Stimulated activated naive CD4-positive, alpha-beta T cell (primary cell): ENCODE measurements at places on chromosomes 11 and 22.

- no peak for DNase-seq
These were observed 66.2 kb upstream of the NECTIN1 start for GRCh38 chr11:119795231-119795630.

DNA sequence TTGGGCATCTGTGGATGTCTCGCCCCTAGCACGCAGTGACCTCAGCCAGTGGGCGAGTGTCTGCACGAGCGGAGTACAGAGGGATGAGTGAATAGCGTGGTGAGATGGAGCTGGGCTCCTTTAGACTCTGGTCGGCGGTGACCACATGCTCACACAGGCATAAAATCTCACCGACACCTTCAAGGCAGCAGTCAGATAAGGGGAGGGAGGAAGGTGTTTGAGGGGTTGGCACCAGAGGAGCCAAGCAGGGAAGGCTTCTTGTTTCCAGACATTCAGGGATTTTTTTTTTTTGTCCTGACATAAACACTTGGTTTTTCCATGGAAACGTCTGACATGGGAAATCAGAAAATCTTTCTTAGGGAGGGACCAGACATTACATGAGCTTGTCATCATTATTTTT is 35.8 kb downstream of the GRIK4 start:
- no peak for DNase-seq

DNA sequence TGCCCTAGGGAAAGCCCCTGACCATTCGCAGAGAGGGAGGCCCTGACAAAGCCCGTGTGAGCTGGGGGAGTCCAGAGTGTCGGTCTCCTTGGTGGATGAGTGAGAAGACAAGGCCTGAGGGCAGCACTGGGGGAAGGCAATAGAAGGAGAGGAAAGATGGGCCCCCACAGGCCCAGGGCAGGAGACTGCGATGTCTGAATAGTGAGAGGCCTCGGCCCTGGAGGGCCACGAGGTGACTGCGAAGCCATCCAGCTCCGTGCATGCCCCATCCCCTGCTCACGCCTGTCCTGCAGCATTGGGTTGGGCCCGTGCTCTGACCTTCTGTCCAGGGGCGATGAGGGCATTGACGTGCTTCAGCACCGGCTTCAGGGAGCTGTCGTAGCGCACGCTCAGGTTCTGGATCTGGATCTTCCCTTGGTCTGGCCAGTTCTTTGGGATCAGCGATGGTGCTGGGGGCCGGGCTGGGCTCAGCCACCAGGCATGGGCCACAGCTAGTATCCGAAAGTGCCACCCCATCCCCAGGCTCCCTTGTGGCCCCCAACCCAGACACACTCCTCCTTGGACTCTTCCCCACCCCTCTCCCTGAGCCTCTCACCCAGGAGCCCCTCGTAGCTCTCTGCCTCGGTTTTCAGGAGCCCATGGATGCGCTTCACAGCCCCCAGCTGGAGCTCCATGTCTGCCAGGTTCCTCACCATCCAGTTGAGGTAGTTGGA is 8.3 kb upstream of the KCNJ11 start:
- no peak for DNase-seq

GRCh38 chr22:38246692-38247091 is 26.1 kb downstream of the TMEM184B start:
- no peak for DNase-seq

- no peak for DNase-seq
These were observed 200.0 kb downstream of the AASDHPPT start for GRCh38 chr11:106277484-106277883.

DNA sequence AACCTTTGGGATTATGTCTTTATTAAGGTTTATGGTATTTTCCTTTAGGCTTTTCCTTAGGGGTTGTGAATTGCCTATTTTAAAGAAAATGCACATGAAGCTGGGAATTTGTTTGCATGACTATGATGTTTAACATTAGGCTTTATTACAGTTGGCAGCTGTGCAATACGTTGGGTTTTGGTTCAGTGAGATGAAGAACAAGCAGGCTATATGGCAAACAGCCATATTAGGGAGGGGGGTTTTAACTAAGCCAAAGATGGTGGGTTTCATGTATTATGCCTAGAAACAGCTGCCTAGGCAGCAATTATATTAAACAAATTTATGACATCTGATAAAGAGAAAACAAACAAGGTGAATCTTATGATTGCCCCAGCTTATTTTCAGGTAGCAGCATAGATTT is 880.8 kb downstream of the FAM181B start:
- DNase-seq: no peak

- DNase-seq: no peak
These were observed 132.3 kb downstream of the TRIM44 start for GRCh38 chr11:35794850-35795249.

- peak; percentile 3 for DNase-seq
These were observed 364.2 kb downstream of the TENM4 start for GRCh38 chr11:79076526-79077115.

DNA sequence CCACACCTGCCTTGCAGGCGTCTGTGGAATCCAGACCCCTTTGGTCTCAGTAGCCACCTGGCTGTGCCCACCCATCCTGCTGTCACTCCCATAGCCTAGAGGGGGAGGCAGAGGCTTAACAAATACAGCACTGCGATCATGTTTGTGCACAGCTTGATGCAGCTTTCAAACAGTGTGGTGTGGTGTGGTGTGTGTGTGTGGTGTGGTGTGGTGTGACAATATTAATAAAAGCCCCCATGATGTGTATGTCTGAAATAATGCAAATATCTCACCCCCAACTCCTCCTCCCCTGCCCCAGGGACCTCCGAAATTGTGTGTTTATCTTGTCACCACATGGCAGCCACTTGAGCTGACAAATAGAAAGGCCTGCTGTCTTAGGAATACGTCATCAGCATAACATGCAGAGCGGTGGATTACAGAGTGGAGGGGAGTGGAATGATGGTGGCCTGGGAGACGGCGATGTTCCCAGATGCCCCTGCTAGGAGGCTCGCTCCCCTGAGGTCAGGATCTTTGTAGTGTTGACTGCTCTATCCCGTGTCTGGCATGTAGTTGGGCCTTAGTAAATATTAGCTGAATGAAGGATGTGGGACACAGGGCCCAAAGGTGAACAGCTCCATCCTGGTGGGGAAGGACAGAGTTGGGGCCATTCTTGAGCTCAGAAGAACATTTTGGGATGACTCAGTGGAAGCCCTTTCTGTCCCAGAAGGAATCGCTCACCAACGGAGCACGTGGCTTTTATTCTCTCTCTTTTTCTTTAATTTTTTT is 2.8 kb downstream of the PDXP start:
- DNase-seq: no peak

DNA sequence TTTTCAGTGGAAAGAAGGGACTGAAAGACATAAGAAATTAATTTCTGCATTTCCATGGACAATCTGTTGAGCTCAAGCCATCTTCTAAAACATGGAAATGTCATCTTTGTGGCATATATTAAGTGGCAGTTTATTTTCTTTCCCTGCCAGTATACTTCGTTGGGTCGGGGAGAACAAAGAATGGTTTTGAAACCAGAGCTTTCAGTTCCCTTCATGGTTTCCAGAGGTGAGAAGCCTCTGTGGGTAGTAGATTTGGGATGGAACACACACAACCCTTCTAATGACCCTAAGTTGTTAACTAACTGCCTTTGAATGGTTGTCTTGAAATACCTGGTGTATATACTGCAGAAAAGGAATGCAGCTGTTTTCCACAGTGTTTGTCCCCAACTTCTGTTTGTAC is 17.6 kb upstream of the GAS2L1 start:
- no peak for DNase-seq

- DNase-seq: no peak
These were observed 2.0 kb downstream of the PACS1 start for GRCh38 chr11:66072081-66072480.

DNA sequence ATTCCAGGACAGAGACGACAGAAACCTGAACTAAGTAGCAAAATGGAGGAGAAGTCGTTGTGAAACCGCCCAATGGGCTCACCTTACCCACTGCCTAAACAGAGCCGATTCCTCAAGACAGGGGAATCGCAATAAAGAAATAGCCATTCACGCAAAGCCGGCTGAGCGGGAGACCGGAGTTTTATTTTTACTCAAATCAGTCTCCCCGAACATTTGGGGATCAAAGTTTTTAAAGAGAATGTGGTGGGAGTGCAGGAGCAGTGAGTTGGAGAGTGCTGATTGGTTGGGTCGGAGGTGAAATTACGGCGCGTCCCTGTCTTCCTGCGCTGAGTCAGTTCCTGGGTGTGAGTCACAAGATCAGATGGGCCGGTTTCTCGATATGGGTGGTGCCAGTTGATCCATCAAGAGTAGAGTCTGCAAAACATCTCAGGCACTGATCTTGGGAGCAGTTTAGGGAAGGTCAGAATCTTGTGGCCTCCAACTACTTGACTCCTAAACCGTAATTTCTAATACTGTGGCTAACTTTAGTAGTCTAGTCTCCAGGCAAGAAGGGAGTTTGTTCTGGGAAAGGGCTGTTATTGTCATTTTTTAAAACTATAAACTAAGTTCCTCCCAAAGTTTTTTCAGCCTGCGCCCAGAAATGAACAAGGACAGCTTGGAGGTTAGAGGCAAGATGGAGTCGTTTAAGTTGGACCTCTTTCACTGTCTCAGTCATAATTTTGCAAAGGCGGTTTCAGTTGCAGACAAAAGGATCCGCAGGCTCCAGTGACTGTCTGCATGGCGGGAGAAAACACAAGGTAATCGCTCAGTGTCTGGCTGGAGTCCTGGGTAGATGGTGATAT is 34.1 kb downstream of the OR4D9 start:
- DNase-seq: no peak

DNA sequence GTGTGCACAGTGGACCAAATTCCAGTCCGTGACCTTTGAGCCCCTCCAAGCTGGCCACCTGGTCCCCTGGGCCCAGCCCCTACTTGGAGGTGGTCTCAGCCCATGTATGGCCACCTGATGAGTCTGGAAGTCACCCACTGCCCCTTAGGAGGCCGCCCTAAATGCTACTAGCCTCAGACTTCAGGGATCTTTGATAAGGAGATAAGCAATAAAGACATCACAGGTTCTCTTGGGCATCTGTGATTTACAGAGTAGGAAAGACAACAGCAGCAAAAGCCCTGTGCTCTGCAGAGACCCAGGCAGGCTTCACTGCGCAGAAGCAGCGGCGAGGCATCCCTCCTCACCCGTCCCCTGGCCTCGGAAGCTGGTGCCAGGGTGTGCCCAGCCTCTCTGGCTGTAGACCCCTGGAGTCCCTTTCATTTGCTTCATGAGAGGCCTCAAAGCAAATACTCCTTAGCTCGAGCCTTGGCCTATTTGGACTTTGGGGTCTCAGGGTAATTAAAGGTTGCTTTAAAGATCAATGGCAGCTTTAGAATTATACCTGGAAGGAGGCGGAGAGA is 360.1 kb downstream of the TBC1D22A start:
- no peak for DNase-seq

DNA sequence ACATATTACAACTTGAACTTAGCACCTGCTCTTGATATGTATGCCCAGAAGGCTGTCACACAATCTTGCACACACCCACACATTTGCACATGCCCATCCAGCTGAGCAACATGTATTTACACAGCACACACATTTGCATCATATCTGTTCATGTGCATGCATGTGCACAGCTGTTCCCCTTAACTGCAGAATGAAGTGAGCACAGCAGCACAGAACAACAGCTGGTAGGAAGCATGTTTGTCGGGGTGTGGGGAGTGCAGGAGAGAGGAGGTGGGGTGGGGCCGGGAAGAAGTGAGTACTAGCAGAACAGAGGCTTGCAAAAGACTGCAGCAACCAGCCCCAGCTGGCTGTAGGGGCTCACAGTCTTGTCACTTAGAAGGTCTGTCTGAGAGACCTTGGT is 296.5 kb downstream of the KIRREL3 start:
- no peak for DNase-seq

DNA sequence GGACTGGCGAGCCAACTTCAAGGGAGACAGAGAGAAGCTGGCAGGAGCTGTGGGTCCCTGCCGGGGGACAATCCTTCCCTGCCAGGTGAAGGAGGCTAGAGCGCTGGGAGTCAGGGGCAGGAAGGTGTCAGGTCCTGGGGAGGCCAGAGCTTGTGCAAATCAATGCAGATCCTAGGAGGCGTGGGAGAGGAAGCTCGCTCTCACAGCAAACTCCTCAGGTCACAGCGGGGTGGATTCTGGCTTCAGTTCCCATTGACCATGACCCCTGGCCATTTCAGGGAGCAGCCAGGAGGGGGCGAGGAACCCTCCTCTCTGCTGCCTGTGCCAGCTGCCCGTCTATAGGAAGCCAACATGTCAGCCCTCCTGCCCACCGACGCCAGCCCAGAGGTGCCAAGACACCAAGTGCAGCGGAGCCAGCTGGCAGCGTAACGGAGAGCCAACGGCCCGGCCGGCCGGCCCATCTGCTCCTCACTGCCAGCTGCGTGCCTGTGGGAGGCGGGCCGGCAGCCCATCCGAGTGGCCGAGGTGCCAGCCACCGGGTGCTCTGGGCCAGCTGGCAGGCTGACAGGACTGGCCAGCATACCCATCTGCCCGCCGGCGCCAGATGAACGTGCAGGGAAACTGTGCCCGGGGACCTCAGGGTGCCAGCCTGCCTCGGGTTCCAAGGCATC is 374.8 kb downstream of the MIAT start:
- no peak for DNase-seq

GRCh38 chr11:69364921-69365320 is 71.0 kb downstream of the MYEOV start:
- DNase-seq: no peak

GRCh38 chr11:27658535-27659236 is 41.6 kb downstream of the BDNF start:
- no peak for DNase-seq

DNA sequence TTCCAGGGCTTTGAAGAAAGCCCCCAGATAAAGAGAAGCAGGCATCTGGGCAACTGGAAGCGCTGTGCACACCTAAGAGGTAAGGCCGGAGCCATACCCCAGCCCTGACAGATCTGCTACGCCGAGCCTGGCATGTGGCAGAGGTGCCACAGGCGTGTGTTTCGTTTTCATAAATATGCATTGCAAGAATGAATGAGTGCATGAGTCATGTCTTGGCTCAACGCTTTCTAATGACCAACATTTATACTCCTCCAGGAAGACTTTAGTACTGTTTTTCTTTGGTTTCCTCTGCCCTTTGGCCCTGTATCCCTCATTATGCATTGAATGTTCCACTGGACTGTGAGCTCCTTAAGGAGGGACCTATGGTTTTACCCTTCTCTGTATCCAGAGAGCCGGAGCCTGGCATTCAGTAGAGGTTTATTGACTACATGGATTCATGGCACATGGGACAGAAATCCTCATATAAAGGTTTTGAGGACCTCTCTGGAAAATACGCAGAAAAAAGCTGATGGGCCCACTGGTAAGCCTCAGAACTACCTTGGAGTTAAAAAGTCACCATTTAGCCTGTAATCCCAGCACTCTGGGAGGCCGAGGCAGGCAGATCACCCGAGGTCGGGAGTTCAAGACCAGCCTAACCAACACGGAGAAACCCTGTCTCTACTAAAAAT is 38.9 kb upstream of the CSNK2A3 start:
- no peak for DNase-seq
